Vein endothelial cell (primary cell): ENCODE measurements at places on chromosomes 1 and 21. TPM values are rescaled to one million over a fixed set of nuclear protein-coding genes. Genes with fewer than 3 reads are reported as not detected.

The PHF13 gene
- total RNA-seq = 11.4 and 14.0 TPM in 2 replicates

The FNDC5 gene
- 0.33 and 0.48 TPM in 2 replicates for total RNA-seq

The CD1D gene
- under 0.01 and 0.10 TPM in 2 replicates for total RNA-seq

The MATN1 gene
- total RNA-seq = under 0.01 TPM in 1 of 2 replicates, not detected in the other

The ITSN1 gene
- 48.7 and 65.2 TPM in 2 replicates for total RNA-seq
